ENCODE measurements at places on chromosomes 1 and 21.
A peak's percentile ranks its signal among the peaks of the same experiment; 100 is the strongest.

- no peak for DNase-seq
These were observed 15.7 kb upstream of the SLC44A3 start for GRCh38 chr1:94804442-94804837.

GRCh38 chr21:42395905-42396651 lies at the start of gene TMPRSS3:
Gene TMPRSS3, minus strand, starts transcription at chr21:42396052. Its CDS starts 635 bp downstream, at chr21:42395417.
- DNase-seq, result no peak

- DNase-seq, result peak; percentile 36
These were observed 83.0 kb downstream of the MAN1C1 start for GRCh38 chr1:25699500-25700143.

DNA sequence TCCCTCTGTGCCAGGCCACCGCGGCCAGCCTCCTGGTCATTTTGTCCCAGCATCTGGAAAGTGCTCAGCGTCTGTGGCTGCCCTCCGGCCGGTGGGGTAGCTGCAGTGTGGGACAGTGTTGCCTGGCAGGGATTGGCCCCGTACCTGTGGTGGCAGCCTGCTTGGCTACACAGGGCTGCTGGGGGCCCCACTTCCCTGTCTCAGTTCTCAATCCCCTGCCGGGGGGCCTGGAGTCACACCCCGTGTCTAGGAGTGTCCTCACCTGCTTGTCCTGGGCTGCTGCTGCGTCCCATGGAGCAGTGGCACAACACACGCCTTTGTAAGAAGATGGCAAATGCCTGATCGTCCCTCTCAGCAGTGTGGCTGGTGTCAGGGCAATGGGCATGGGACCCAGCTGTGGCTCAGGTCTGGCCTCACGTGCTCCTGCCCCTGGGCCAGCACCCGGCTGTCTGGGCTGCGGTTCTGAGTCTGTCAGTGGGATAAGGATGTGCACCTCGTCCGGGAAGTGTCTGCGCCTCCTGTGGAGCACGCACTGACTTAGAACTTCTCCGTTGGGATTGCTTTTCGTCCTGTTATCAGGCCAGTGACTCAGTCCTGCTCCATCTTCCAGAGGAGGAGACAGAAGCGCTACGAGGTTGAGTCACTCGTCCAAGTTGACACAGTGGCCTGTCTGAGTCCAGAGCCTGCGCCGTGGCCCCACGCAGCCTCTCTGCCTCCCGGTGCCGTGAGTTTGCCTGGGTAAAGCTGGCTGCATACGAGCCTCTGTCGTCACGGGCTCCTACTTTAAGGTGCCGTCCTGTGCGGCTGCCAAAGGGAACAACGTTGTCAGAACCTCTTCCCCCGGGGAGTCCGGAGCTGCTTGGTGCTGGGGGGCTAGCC lies 41.0 kb downstream of the CRYAA start:
- DNase-seq, result peak; percentile 94

GRCh38 chr1:33634806-33635205 lies 162.4 kb downstream of the ZSCAN20 start:
- DNase-seq, result no peak

DNA sequence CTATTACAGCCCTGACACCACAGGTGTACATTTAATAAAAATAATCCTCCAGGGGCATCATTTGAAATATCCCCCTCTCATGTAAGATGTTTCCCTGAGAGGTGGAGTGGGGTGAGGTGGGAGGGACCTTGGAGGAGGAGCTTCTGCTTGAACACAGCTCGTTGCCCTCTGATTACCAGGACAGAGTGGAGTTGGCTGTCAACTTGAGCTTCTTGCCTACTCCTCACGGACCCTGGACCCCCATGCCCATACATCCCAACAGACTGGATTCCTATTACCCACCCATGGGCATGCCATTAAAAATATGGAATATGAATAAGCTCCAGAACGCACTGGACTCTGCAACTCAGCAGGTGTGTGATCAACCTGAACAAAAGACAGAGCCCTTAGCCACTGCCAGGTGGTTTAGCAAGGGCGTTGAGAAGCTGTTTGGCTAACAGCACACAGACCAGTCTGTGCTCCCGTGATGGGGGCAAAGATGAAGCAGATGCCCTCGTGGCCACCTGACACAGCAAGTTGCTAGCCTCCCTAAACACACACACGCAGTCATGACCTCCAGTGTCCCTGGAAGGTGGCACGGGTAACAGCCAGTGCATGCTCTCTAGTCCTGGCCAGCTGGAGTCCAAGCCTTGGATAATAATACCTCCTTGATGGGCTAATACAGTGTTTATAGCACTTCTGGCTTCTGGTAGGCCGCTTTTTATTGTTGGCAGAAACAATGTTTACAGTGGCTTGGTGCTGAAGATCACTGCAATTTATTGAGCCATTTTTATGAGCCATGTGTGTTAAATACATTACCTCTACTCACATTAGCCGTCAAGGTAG lies 155.0 kb downstream of the TOMM20 start:
- DNase-seq, result no peak

- DNase-seq, result no peak
These were observed 12.4 kb downstream of the TFF3 start for GRCh38 chr21:42302794-42303193.

DNA sequence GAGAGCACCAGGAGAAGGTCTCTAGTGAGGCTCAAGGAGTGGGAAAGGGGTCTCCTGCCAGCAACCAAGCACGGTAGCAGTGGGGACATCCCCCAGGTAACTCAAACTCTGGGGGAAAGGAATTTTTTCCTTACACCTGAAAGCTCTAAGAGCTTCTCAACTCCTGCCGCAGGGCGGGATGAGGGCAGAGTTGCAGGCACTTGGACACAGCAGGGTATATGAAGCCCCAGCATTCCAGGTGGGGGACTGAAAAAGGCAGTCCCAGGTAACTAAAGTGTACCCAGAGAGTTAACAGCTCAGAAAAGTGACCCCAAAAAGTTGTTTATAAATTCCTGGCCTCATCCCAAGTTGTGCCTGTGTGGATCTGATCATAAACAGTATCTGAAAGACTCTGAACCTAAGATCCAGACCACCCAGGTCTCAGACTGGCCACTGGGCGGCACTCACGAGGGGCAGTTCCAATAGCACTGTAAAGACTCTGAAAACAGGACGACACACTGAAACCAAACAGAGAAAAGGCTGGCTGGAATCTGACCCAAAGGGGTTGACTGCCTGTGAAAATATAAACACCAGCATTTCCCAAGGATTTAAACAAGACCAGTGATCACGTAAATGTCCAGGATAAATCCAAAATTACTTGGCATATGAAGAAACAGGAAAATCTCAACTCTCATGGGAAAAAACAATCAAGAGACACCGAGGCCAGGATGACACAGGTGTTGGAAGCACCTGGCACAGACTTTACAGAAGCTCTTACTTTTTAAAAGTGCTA lies 47.5 kb downstream of the HSF2BP start:
- peak; percentile 92 for DNase-seq

DNA sequence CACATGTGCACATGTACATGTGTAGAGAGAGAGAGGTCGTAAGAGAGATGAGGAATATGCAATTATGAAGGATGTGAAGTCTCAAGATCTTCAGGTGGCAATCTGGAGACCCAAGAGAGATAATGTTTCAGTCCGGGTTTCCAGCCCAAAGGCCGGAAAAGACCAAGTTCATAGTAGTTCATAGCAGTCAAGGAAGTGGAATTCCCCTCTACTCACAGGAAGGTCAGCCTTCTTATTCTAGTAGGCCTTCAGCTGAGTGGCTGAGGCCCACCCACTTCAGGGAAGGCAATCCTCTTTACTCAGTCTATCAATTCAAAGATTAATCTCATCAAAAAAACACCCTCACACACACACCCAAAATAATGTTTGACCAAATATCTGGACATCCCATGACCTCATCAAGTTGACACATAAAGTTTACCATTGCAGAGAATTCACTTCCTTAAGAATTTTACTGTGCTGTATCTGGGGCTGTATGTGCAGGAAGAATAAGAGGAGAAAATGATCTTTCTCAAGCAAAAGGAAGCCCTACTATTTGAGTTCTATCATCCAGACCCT lies 114.6 kb downstream of the TNFSF18 start:
- DNase-seq, result no peak

DNA sequence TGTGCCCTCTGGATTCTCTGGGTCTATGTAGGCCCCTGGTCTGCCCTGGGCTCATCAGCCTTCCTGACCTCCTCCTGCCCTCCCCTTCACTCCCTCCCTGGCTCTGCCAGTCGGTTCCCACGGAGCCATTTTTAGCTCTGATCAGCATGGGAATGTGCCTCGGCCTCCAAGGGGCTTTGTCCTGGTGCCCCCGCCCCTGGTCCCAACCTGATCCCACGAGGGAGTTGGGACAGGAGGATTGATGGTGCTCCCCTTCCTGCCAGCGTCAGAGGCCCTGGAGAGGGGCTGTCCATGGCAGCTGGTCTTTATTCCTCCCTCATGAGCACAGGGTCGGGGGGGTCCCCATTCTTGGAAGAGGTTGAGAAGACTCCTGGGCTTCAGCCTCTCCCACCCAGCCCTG lies 24.9 kb downstream of the ETNK2 start:
- DNase-seq, result no peak

- DNase-seq, result no peak
These were observed at the start of gene SDC3 for GRCh38 chr1:30908696-30909364. Gene SDC3, minus strand, starts transcription at chr1:30908758. Its CDS starts 172 bp downstream, at chr1:30908586.

GRCh38 chr21:40351006-40351405 lies 483.8 kb downstream of the PCP4 start:
- DNase-seq, result no peak

- DNase-seq, result no peak
These were observed 200.6 kb downstream of the CRB1 start for GRCh38 chr1:197468543-197469175.

- DNase-seq, result peak; percentile 96
These were observed at the start of gene FLVCR1 for GRCh38 chr1:212857992-212858460. Gene FLVCR1, plus strand, starts transcription at chr1:212858275. Its CDS starts 178 bp downstream, at chr1:212858453.

- no peak for DNase-seq
These were observed 8.2 kb downstream of the MATN1 start for GRCh38 chr1:30715216-30715615.

GRCh38 chr1:115781851-115782250 lies 13.3 kb upstream of the CASQ2 start:
- no peak for DNase-seq

DNA sequence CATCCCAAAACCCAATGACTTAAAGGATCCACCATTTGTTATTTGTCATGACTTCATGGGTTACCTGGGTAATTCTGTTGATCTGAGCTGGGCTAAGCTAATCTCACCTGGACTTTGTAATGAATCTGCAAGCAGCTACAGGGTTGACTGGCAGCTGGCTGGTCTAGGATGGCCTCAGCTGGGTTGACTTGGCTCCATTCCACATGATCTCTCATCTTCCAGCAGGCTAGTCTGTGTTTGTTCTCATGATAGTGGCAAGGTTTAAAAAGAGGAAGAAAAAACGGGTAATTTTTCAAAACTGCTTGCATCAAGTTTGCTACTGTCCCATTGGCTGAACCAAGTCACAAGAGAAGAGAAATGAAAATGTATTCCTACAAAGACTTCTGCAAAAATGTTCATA lies 24.8 kb upstream of the ZMYM4 start:
- no peak for DNase-seq

DNA sequence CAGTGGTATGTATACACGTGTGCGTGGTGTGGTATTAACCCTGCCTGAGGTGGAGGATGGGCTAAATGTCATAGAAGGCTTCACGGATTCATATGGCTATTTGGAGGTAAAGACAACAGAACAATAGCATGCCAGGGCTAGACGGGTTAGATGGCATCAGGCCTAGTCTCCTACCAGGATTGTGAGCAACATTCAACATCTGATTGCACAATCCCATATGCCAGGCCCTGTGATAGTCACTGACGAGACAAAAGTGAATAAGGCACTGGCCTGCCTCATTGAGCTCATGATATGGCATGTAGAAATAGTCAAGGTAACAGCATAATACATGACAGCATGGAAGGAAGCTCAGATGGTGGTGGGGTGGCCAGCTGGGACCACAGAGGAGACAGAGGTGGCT lies 167.1 kb upstream of the BEND5 start:
- DNase-seq, result no peak

DNA sequence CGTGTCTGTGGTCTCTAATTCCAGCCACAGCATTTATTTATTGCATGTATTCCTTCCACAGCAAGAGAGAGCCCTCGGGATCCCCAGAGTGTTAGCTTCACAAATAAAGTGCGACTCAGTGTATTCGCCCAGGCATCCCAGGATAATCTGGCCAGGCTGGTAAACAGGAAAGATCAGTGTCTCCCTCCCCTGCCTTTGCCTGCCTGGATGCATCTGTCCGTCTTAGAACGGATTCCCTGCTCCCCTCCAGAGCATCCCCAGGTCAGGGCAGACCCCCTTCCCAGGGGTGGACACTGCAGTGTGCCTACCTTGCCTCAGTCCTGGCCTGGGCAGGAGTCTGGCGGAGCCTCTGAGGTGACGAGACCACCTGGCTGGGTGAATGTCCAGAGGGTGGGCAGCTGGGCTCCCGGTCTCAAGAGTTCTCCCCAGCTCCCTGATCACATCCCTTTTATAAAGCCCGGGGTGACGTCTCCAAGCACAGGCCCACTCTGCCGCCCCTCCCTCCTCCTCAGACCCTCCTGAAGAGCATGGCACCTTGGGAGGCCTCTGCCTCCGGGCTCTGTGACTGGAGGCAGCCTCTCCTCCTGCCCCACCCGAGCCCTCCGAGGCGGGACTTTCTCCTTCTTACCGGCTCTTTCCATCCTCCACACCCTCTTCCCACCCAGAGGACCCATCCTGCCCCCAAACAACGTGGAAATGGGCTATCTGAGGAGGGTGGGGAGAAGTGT lies at the start of gene KISS1:
Gene KISS1 (minus strand): TSS at position 424 of the 728 bp plus-strand sequence. CDS start 3,615 bp downstream, outside the sequence.
- DNase-seq, result no peak

DNA sequence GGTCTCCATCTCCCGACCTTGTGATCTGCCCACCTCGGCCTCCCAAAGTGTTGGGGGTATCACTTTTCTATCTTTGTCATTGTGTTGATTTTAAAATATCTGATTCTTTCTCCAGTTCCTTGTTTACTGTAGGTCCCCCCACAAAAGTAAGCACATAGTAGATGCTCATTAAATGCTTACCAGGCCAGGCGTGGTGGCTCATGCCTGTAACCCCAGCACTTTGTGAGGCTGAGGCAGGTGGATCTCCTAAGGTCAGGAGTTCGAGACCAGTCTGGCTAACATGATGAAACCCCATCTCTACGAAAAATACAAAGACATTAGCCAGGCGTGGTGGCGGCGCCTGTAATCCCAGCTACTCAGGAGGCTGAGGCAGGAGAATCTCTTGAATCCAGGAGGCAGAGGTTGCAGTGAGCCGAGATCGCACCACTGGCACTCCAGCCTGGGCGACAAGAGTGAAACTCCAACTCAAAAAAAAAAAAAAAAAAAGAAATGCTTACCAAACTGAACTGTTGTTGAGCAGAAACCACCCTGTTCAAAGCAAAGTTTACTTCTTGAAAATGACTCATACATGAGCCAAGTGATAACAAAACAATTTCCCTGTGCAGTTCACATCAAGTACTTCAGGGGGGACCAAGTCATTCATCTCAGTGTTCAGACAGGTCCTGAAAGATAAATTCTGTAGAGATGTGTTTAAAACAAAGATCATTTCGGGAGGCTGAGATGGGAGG lies 24.3 kb upstream of the NID1 start:
- peak; percentile 93 for DNase-seq

DNA sequence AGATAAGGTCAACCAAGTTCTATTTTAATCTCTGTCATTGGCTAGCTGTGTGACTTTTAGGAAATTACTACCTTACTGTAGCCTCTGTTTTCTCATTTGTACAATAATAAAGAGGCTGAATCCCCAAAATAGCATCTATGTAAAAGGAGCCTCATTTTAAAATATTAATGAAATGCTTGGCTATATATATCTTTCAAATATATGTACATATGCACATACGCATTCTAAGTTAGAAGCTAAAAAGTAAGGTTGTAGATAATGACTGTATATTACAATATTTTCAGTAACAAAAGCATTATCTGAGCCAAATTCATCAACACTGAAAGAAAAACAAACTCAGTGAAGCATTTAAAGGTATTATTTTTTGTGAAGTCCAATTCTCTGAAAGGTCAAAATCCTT lies 44.6 kb downstream of the TYW3 start:
- no peak for DNase-seq

GRCh38 chr1:53362270-53362669 lies 34.4 kb upstream of the LRP8 start:
- DNase-seq, result no peak
